ENCODE measurements at places on chromosomes 5 and 9.

- peak; percentile 9 for DNase-seq
Measured at GRCh38 chr9:16154521-16155078, 601.8 kb downstream of the CCDC171 start.

GRCh38 chr5:78801413-78801812, 152.8 kb upstream of the LHFPL2 start:
- no peak for DNase-seq

- no peak for DNase-seq
Measured at GRCh38 chr5:127647361-127647958, 1.4 kb upstream of the CTXN3 start.

- peak; percentile 64 for DNase-seq
Measured at GRCh38 chr5:129541648-129542251, 81.7 kb downstream of the ADAMTS19 start.

- no peak for DNase-seq
Measured at GRCh38 chr5:69030358-69031062, 63.3 kb upstream of the SLC30A5 start.

DNA sequence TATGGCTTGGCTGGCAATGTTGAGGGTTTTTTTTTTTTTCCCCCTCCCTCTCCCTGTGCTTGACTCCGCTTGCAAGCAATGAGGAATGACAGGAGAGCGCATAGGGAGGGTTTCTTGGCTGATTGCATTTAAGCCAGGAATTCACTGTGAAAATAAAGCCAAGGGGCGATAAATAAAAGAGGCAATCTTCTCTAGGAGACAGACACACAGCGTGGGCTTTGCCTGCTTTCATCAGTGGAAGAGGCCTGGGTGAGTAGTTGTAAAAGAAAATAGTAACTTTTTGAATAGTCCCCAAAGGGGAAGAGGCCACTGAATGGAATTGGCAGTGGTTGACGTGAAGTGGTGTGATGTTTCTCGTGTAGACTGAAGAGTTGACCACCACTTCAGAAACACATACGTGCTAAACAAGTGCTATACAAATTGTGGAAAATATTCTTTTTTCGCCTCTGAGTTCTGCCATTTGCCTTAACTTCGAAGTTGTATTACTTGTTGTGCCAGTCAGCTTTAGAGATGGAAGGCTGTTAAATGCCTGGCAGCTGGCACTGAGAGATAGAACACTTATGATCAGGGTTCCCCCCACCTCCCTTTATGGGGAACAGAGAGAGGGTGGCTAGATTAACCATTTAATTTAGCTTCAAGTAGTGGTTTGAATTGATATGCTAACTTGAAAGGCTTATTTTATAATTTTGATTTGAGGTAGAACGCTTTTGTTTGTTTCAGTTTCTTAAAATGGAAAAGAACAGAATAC, 3.0 kb downstream of the ZSWIM6 start:
- DNase-seq: peak; percentile 56

GRCh38 chr5:3994628-3995027, 399.0 kb downstream of the IRX1 start:
- peak; percentile 2 for DNase-seq

GRCh38 chr9:89097219-89097618, 81.4 kb downstream of the SHC3 start:
- DNase-seq: no peak

DNA sequence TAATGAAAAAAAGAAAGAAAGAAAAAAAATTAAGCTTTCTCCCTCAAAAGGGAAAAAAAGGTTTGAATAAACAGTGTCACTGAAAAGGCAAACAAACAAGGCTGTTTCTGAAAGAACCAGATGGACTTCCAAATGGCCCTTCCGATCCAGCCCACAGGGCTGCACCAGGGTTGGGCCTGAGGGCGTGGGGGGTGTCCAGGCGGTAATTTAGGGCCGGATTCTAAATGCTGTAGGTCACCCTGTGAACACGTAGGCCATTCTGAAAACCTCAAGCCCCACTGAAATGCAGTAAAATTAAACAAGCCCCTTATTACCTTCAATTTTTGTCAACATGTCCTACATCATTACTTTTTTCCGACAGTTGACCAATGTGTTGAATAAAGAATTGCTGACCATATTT, 132.1 kb downstream of the HSD17B3 start:
- no peak for DNase-seq

- no peak for DNase-seq
Measured at GRCh38 chr5:763998-764781, 20.3 kb downstream of the ZDHHC11B start.

DNA sequence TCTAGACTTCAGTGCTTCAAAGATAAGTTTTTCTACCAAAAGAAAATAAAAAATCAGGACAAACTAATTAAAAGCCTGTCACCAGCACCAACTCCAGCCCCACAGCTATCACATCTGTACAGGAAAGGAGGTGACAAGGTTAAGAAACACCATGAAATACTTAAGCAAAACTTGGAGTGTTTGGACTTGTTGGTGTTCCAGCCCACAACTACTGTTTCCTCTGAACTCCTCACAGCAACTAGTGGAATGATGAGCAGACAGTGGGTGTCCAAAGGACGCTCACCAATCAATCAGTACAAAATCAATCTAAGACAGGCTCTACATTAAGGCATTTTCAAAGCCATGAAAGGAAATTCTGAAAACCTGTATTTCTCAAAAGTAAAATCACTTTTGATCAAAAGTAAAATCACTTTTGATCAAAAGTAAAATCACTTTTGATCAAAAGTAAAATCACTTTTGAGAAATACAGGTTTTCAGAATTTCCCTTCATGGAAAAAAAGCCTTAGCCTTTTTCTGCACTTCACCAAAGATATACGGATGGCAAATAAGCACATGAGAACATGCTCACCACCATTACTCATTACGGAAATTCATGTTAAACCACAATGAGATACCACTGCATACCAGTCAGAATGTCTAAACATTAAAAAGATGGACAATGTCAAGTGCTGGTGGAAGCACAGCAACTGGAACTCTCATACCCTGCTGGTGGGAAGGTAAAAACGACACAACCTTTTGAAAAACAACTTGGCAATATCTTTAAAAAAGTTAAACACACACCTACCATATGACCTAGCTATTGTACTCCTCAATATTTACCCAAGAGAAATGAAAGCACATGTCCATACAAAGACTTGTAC, 79.7 kb downstream of the MED27 start:
- DNase-seq: no peak

DNA sequence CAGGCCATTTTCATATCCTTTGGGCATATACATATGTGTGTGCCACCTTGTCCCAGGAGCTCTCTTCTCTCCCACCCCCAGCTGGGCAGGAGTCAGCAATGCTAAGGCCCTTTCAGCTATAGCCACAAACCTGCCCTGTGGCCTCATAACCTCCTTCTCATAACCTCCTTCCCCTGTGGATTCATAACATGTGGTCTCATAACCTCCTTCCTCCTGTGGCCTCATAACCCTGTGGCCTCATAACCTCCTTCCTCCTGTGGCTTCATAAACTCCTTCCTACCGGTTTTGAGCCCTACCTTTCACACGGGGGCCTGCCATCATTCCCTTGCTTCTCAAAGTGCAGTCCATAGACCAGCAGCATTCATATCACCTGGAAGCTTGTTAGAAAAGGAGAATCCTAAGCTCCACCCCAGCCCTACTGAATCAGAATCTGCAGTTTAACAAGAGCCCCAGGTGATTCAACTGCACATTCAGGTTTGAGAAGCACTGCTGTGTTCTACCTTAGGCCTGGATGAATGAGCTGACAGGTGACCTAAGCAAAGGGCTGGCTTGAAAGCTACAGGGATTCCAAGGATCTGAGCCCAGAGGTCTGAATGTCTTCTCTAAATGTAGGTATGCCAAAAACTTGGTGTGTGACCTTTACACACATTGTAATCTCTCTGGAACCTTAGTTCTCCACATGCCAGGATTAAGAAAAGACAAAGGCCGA, 41.9 kb upstream of the PLPP6 start:
- no peak for DNase-seq

DNA sequence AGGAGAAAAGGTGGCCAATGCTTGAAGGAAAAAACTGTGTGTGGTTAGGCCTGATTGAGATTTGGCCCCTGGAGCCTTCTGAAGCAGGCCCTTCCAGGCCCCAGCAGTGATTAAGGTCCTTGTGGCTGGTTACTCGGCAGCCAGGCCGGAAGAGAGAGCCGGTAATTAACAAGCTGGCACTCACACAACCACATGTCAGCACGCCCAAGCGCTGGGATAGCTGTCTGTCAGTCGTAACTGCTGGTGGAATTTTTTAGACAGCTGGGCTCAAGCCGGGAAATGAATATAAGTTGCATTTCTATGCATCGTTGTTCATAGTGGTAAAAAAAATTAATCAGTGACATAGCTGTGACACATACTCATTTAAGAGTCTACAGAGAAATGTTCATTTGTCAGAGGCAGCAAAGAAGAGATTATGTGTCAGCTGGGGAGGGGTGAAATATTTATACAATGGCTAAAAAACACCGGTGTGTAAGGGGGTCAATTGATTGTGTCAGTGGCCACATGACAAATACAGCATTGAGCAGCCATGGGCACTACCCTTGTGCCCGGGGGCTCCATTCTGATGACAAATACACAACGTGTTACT, 13.7 kb upstream of the ARAP3 start:
- DNase-seq: no peak

DNA sequence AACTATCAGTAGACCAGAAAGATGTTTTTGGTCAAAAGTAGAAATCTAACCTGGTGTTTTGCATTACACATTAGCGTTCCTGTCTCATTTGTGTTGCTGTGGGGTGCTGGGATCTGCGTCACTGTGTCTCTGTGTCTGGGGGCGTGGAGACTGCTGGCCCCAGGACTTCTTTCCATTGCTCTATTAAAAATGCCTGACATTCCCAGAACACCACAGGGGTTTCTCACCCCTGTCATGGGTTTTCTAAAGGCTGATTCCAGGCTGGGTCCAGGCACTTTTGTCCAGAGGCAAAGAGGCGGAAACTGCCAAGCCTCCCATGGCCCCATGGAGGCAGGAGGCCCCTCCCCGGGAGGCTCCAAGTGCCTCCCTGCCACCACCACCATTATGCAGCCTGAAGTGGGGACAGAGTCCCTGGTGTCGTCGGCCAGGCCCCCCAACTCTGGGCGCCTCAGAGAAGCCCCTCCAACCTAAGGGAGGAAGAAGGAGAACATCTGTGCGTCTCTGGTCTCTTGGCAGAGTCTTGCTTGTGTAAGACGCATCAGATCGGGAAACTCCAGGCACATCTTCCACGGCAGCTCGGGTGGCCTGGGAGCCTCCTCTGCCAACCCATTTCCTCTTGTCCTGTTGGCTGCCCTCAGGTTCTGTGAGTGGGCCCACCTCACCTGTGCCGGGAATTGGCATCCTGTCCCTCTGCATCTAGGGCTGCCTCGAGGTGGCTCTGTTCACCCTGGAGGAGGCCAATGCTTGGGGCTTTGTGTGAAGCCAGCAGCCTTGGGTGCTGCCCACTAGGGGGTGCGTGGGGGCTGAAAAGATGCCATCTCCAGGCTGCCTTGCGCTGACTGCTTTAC, 13.8 kb upstream of the PLEKHG4B start:
- peak; percentile 65 for DNase-seq

GRCh38 chr9:33104401-33104800, 27.9 kb upstream of the SMU1 start:
- no peak for DNase-seq

DNA sequence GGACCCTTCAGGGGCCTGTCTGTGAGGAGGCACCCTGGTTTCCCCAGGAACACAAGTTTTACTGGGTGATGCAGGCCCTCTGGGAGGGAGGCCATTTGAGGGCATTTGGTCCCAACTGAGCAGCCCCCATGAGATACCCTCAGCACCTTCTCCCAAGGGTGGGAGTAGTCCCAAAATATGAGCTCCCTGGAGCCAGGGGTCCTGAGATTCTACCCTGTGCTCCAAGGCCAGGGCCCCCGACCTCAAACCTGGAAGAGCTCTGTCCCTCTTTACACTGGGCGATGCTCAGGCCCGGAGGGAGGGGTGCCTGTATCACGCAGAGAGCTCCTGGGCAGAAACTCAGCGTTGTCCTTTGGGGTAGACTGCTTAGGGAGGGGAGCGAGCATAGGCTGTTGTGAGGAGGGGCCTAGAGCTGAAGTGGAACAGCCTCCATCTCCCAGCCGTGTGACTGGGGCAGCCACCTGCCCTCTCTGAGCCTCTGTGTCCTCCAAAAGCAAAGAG, 64.0 kb upstream of the SYNPO start:
- no peak for DNase-seq

DNA sequence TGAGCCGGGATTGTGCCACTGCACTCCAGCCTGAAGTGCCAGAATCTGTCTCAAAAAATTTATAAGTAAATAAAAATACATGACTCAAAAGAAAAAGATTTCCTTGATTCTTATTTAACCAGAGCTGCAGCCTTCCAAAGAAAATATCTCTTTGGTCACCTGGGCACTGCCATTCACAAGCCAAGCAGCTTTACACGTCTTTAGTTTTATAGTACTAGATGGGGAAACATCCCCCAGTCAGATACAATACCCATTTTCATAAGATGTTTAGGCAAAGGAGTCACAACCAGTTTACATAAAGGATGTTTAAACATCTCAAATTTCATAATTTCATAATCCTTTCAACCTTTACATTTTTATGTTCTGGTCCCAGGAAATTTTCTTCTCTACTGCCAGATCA, 13.7 kb upstream of the OXCT1 start:
- no peak for DNase-seq

DNA sequence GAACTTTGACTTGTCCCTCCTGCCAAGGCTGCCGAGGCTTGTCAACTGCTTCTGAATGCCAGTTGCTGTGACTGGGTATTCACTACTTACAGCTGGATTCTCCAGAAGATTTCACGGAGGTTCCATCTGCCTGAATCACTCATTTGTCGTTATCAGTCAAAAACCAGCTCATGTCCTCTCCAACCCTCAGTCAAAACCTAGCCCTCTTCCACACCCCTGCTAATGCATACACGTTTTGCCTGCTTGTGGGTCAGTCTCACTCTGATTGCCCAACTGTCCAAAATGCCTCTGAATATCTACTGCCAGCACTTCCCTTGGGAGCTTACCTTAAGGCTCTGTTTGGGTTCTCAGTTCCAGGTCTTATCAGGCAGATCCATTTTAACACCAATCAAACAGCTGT, 238.6 kb upstream of the TMEM161B start:
- DNase-seq: no peak

- DNase-seq: no peak
Measured at GRCh38 chr5:26763215-26763614, 275.2 kb downstream of the CDH9 start.

- DNase-seq: no peak
Measured at GRCh38 chr9:106283769-106284168, 579.2 kb upstream of the ZNF462 start.

DNA sequence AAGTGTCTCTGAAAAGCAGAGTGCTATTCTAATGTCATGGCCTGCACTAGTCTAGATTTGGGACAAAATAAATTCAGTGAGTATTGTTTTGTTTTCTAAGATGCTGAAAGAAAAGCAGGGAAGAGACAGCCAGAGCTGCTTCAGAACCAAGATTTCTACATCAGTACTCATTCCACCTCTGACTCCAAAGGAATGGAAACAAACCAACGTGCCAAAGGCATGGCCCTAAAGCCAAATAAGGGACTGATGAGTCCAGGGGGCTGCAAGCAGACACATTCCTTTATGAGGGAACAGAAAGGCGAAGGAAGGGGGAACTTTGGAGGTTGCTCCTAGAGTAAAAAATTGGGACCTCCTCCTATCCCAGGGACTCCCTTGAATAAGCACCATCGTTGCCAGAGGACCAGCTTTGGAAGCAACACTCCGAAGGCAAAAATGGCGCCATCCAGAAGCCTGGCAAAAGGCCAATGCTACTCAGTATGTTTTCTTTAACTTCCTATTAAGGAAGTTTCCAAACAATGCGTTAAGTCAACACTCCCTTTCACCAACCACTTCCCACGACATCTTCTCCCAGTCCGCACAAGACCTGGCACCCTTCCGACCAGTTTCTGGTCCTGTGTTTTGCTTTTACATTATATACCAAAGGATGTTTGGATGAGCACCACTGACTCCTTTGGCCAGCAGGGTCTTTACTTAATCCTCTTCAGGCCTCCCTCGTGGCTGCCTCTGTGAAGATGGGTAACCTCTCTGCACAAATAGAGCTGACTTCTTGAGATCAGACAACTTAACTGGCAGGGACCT, 31.6 kb downstream of the ADAM19 start:
- no peak for DNase-seq
